CD4-positive, alpha-beta T cell treated with Interleukin-6 at 100 ng/mL for 8 hours (primary cell): ENCODE measurements at places on chromosomes 12 and 14.

DNA sequence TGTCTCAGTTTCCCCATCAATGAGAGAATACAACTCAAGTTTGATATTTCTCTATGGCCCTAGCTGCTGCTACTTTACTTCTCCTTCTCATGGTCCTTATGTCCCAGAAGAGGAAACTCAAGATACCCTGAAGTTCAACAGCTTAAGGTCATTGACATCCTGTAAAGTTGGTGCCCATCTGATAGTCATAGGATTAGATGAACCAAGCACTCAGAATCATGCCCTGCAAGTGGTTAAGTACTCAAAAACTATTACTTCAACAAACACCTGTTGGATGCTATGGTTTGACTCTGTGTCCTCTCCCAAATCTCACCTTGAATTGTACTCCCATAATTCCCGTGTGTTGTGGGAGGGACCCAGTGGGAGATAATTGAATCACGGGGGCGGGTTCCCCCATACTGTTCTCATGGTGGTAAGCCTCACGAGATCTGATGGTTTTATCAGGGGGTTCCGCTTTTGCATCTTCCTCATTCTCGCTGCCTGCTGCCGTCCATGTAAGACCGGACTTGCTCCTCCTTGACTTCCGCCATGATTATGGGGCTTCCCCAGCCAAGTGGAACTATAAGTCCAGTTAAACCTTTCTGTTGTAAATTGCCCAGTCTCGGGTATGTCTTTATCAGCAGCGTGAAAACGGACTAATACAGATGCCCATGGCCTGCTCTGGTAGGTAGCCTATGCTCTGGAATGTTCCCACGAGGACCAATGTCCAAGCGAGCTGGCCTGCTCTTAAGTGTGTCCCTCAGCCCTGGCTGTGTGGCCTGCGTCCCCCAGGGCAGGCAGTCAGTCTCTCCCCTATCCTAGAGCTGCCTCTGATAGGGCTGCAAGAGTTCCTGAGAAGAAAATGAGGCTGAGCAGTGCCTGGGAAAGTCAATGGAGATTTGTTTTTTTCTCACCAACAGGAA lies 18.1 kb downstream of the CAMKK2 start:
- no peak for DNase-seq

DNA sequence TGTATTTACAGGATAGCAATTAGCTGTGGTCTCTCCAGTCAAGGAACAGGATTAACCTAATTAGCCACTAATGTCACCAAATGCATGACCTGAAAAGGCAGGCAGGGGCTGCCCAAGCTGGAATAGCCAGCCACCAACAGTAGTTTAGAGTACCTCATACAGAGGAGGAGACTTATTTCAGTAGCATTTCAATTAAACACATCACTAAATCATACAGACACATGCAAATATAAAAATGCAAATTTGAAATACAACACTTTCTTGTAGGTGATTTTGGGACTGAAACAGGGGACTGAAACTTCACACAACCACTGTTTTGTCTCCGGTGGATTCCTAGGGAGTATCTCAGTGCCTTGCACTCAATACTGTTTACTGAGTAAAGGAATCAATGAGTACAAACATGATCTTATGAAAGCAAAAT lies 636 bp upstream of the IFNG-AS1 start:
- no peak for DNase-seq

- DNase-seq = no peak
Measured at GRCh38 chr12:97017213-97017612, 110.2 kb downstream of the NEDD1 start.

- DNase-seq = no peak
Measured at GRCh38 chr12:65778258-65779090, 45.8 kb upstream of the HMGA2 start.

GRCh38 chr14:64707661-64708060 lies 3.4 kb downstream of the PLEKHG3 start:
- peak; percentile 30 for DNase-seq

GRCh38 chr12:132130690-132131089 lies 13.4 kb downstream of the DDX51 start:
- no peak for DNase-seq

- no peak for DNase-seq
Measured at GRCh38 chr14:76480426-76480825, 104.5 kb downstream of the ESRRB start.

DNA sequence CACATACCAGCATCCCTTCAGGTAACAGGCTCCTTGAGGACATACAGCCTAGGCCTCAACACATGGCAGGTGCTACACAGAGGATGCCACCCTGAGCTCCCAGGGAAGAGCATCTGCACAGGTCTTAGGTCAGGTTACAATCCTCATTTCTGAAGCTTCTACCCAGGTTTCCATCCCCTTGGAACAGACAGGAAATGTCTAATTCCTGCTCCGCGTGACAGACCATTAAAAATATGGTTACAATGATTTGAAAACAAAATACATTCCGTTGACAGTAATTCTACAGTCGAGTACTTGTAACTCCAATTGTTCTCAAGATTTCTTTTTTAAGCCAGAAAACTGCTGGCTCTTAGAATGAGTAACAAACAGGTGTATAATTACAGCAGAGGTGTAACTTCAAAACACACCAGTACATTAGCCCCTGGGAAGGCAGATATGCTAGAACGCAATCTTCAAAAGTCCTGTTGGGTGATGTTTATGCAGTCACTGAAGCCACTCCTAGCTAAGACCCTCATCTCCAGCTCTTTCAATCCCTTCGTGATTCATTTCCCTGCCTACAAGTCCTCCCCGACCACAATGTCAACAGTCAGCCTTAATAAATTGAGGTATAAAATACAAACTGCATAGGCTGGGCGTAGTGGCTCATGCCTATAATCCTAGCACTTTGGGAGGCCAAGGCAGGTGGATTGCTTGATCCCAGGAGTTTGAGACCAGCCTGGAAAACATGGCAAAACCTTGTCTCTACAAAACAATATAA lies 11.6 kb downstream of the SETD3 start:
- no peak for DNase-seq

DNA sequence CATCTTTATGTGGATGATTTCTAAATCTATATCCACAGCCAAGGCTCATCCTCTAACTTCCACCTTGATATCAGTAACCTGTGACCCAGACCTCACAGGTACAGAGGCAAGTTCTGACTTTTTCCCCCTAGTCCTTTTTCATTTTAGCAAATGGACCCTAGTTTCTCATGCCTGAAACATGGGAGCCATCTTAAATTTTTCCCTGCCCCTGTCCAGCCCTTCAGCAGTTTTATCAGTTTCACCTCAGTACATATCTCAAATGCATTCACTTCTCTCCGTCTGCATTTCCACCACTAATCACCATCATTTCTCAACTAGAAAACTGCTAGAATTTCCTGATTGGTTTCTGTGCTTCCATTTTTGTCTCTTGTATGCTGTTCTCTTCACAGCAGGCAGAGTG lies 79.3 kb downstream of the DIP2B start:
- DNase-seq = no peak

GRCh38 chr12:1864867-1865266 lies 44.5 kb downstream of the LRTM2 start:
- DNase-seq = no peak

GRCh38 chr14:71166180-71166837 lies 259.1 kb downstream of the PCNX1 start:
- no peak for DNase-seq

DNA sequence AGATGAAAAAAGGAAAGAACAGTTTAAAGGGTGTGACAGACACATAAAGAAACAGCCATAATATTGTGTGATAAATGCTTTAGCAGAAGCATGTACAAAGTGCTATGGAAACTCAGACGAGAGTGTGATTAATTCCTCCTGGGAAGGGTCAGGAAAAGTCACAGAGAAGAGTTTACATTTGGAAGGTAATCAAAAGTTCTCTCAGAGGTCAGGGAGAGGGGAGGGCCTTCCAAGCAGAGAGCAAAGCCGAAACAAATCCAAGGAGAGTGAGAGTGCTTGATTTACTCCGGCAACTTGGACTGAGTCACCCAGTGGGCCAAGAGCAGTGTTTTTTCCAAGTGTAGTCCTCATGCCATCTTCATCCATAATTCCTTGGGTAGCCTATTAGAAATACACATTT lies 108.3 kb downstream of the IGF1 start:
- DNase-seq = no peak

DNA sequence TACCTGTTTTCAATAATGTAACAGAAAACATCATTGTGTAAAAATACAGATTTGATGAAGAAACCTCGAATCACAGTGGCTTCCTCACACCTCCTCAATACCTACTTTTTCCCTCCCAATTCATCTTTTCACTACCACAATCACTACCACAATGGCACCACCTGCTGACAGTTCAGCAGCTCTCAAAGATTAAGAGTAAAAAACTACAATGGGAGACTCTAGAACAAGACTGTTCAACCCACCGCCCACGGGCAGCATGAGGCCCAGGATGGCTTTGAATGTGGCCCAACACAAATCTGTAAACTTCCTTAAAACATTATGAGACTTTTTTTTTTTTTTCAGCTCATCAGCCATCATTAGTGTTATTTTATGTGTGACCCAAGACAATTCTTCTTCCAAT lies 15.2 kb downstream of the MED6 start:
- no peak for DNase-seq

DNA sequence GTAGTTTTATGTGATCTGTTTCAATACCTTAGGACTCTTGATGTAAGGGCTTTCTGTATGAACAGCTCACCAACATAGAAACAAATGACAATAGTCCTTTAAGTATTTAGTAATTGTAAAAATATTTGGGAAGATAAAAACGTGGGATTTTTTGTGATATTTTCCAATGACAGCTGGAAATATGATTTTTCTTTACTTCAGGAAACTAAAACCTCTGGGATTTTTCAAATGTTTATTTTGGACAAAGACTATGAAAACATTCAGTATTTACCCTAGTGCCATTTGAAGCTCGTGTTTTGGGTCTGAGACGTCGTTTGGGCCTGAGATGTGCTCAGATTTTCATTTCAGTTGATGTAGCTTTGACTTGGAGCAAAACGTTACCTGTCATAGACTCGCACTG lies 240.0 kb downstream of the BMP4 start:
- DNase-seq = no peak

DNA sequence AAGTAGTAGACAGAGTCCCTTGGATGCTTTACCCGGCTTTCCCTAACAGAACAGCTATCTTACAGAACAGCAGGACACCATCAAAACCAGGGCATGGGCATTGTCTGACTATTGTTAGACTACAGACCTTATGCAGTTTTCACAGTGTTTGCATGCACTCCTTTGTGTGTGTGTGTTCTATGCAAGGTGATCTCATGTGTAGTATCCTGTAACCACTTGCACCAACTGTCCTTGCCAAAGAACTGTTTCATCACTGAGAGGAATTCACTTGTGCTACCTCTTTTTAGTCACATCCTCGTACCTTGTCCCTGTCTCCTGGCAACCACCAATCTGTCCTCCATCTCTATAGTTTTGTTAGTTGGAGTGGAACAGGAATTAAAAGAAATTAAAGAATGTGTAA lies 183.6 kb upstream of the PZP start:
- DNase-seq = no peak

- DNase-seq = no peak
Measured at GRCh38 chr14:75675265-75675960, 14.4 kb downstream of the TTLL5 start.

DNA sequence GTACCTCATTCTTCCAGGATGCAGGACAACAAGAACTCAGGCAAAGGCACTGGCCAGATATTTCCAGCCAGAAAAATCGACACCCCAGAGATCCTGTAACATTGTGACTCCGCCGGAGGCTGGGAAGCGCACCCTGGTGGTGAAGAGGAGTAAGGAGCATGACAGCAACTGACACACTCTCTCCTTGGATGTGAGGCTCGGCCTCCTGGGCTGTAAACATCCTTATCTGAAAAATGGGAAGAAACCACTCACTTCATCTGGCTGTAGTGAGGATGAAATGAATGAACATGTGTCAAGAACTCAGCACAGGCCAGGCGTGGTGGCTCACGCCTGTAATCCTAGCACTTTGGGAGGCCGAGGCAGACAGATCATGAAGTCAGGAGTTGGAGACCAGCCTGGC lies 27.5 kb downstream of the TCHP start:
- peak; percentile 24 for DNase-seq

- DNase-seq = no peak
Measured at GRCh38 chr12:123070267-123071081, 80.4 kb downstream of the PITPNM2 start.
